CD4-positive, alpha-beta memory T cell (primary cell): ENCODE measurements at places on chromosomes 11 and 22. TPM values are rescaled to one million over a fixed set of nuclear protein-coding genes. Genes with fewer than 3 reads are reported as not detected.
A peak's percentile ranks its signal among the peaks of the same experiment; 100 is the strongest.

DNA sequence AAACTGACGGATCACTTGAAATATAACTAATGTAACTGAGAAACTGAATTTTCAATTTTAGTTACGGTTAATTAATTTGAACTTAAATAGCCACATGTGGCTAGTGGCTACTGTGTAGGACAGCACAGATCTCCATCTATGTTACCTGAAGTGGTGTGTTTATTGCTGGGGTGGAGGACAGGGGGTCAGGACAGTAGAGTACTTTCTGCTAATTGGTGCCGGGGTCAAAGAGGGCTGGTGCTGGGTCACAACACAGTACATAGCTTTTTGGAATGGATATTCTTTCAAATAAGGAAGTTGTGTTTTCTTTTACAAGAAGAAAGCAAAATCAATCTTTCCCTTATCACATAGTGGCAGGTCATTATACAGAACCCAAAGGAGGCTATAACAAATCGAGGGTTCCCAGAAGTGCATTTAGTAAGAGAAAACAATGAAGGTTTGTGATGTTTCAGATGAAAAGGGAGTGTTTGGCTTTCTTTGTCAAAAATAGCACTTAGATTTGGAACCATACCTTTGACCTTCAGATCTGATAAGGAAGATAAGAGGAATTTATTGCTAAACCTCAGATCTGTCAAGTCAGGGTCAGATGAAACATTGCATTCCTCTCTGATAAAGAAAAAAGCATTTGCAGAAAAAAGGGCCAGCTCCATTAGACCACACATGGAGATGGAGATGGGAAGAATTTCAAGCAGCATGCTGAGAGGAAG is 384.5 kb downstream of the AASDHPPT start:
- H3K27me3 ChIP-seq: no peaks in the 10 kb centered on the region
- no peaks in the 10 kb centered on the region for H3K36me3 ChIP-seq
- no peak overlapping the region for H3K27ac ChIP-seq
- H3K4me1 ChIP-seq: no peaks in the 10 kb centered on the region

DNA sequence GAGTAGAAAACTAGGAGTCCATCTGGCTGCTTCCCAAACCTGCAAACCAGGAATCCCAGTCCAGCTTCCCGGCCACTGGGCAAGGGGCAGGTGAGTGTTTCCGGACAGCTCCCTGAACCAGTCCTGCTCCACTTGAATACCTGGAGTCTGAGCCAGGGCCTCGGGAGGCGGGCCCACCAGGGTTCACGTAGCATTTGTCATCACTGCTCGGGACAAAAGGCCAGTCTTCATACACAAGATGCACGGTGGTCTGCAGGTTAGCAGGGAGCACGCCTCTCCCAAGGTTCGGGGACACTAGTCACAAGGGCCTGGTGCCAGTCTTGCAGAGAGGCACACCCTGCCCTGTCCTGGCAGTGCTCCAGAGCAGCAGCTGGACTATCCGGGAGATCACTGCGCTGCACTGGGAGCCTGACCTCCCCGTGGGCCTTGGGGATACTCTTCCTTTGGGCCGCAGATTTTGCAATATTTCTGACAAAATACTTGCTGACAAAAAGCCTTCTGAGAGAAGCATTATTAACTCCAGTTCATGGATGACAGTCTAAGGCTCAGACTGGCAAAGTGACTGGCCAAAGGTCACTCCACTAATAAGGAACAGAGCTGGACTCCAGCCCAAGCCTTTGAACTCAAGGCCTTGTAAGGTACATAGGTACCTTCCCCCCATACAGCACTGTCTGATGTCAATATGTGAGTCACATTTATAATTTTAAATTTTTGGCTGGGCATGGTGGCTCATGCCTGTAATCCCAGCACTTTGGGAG is 25.1 kb downstream of the CD6 start:
- H3K27me3 ChIP-seq: no peaks in the 10 kb centered on the region
- no peak overlapping the region for H3K4me3 ChIP-seq
- DNase-seq: no peak
- peak overlapping the region; percentile 42 for H3K27ac ChIP-seq

RIMBP3B gene
- total RNA-seq: 4.0 TPM

- H3K4me1 ChIP-seq: peaks cover 100% of the 10 kb centered on the region
- DNase-seq: no peak
- H3K27me3 ChIP-seq: no peaks in the 10 kb centered on the region
Observed at GRCh38 chr22:36369922-36370791, 17.6 kb downstream of the MYH9 start.

OR10G6 gene
- total RNA-seq: not detected

DNA sequence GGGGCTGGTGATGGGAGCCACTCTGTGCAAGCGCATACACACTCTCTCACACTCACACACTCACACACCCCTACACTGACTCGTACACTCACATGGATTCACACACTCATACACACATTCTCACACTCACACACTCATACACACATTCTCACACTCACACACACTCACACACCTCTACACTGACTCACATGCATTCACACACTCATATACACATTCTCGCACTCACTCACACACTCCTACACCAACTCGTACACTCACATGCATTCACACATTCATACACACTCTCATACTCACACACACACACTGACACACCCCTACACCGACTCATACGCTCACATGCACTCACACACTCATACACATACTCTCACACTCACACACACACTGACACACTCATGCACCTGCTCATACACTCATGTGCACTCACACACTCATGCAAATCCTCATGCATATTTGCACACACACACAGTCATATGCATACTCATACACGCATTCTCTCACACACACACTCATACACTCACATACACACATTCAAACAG is 5.1 kb downstream of the KRTAP5-11 start:
- no peaks in the 10 kb centered on the region for H3K4me1 ChIP-seq
- no peaks in the 10 kb centered on the region for H3K27me3 ChIP-seq
- H3K36me3 ChIP-seq: no peaks in the 10 kb centered on the region
- H3K27ac ChIP-seq: no peak overlapping the region
- no peak for DNase-seq

SCGB1A1 gene
- total RNA-seq: not detected

- H3K36me3 ChIP-seq: no peaks in the 10 kb centered on the region
- H3K4me1 ChIP-seq: no peaks in the 10 kb centered on the region
- no peak for DNase-seq
- no peak overlapping the region for H3K4me3 ChIP-seq
- H3K27me3 ChIP-seq: no peaks in the 10 kb centered on the region
Observed at GRCh38 chr11:115206365-115207022, 297.7 kb downstream of the CADM1 start.

GRCh38 chr11:123055191-123055901 is 6.6 kb downstream of the HSPA8 start:
- H3K4me1 ChIP-seq: peaks cover 63% of the 10 kb centered on the region
- no peak overlapping the region for H3K4me3 ChIP-seq
- DNase-seq: no peak
- H3K27ac ChIP-seq: peak overlapping the region; percentile 99

DNA sequence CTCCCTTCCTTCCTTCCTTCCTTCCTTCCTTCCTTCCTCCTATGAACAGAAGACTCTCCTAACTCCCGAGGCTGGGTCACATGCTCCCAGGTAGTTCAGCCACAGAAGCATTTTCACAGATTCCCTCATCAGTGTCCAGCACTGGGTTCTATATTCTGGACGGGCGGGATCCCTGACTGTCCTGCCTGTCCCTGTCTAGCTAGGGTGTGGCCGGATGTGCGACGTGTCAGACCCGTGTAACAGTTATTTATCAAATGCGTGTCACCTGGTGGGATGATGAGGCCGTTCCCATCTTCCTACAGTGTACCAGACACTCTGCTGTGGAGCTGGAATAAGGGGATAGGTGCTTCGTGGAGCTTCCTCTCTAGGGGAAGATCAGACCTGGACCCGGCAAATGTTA is 901.0 kb downstream of the BRD1 start:
- no peak for DNase-seq
- no peak overlapping the region for H3K4me3 ChIP-seq
- no peaks in the 10 kb centered on the region for H3K36me3 ChIP-seq
- no peaks in the 10 kb centered on the region for H3K27me3 ChIP-seq

DNA sequence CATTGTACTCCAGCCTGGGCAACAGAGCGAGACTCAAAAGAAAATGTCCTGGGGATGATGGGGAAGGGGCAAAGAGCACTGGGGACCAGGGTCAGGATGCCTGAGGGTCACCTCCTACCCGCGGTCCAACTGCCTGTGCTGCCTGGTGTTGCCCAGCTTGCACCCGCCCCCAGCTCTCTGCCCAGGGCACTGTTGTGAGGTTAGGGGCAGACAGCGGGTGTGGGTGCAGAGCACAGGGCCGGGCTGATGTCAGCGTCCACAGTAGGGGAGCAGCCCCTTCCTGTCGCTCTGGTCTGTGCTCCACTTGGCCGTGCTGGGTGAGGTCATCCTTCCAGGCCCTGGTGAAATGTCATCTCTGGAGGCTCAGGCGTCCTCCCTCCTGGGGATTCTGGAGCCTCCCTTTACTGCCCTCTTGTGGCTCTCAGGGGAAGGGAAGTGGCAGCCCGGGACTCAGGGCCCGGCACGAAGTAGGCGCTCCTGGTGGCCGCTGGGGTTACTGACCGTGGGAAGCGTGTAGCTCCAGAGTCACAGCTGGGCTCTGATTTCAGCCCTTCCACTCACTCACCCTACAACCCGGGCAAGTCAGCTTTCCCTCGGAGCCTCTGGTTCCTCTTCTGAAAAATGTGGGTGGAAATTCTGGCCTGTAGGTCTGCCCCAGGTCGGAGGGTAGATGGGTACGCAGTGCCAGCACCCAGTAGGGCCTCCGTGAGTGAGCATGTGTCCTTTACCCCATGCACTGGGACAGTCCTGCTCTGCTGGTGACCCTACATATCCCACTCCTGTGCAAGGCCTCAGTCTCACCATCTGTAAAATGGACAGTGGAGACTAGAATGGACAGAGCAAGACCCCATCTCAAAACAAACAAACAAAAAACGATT is 17.3 kb upstream of the PRR5 start:
- H3K4me3 ChIP-seq: no peak overlapping the region
- DNase-seq: peak; percentile 88
- peaks cover 56% of the 10 kb centered on the region for H3K4me1 ChIP-seq
- H3K27ac ChIP-seq: peak overlapping the region; percentile 19
- no peaks in the 10 kb centered on the region for H3K27me3 ChIP-seq

EHF gene
- total RNA-seq: not detected

GRCh38 chr22:17115945-17116565 is 5.1 kb downstream of the TMEM121B start:
- H3K27me3 ChIP-seq: no peaks in the 10 kb centered on the region
- peaks cover 56% of the 10 kb centered on the region for H3K4me1 ChIP-seq
- H3K4me3 ChIP-seq: peak overlapping the region; percentile 9
- no peaks in the 10 kb centered on the region for H3K36me3 ChIP-seq
- no peak for DNase-seq
- peak overlapping the region; percentile 36 for H3K27ac ChIP-seq

FJX1 gene
- total RNA-seq: not detected

DNA sequence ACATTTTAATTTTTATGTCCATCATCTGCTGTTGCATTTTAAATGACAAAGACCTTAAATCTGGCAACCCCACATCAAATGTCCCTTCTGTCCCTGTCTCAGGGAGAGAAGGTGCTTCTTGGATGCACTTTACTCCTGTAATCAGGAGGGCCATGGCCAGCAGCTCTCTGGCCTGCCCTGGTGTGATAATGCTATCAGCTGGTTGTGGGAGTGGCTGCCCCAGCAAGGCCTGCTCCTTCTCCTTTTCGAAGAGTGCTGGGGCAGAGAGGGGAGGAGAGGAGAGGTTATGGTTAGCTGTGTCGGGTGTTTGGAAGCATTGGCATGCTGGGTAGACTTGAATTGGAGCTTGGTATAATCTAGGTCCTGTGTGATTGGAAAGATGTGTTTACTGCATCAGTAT is 12.8 kb downstream of the TNRC6B start:
- H3K27me3 ChIP-seq: no peaks in the 10 kb centered on the region
- no peak overlapping the region for H3K4me3 ChIP-seq
- DNase-seq: no peak
- H3K4me1 ChIP-seq: peaks cover 78% of the 10 kb centered on the region

DAGLA gene
- 0.30 TPM for total RNA-seq

DNA sequence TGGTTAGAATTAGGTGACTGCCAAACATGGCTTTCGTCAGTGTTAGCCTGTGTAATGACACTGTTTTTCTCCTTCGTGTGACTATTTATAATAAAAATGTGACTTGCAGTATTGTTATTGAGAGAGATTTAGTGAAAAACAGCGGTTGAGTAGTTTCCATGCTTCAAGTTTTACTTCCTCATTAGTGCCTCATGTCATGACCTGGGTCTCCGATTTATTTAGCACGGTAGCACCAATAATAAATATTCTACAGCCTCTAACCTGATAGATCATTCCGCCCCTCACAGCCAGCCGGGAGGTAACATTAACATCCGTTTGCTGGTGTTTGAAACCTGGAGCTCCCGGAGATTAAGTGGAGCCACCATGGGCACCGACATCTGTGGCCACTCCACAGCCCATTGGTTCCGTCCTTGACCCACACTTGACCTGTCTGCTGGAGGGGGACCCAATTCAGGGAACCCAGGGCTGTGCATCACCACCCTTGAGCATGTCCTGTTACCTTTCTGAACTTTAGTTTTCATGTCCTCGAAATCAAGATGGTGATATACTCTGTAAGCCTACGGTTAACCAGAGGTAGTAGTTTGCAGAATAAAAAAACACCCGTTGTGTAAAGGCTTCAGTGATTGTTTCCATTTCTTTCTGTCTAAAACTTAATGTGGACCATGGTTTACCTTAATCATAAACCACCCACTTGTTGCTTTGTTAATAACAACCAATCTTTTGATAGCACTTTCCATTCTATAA is 104.1 kb downstream of the ATXN10 start:
- H3K4me3 ChIP-seq: no peak overlapping the region
- H3K4me1 ChIP-seq: no peaks in the 10 kb centered on the region
- no peak for DNase-seq
- H3K27me3 ChIP-seq: no peaks in the 10 kb centered on the region
- no peak overlapping the region for H3K27ac ChIP-seq
- no peaks in the 10 kb centered on the region for H3K36me3 ChIP-seq

GRCh38 chr22:23698094-23698493 is 7.3 kb downstream of the RGL4 start:
- no peak overlapping the region for H3K4me3 ChIP-seq
- H3K36me3 ChIP-seq: peaks cover 55% of the 10 kb centered on the region
- H3K27me3 ChIP-seq: no peaks in the 10 kb centered on the region
- no peak overlapping the region for H3K27ac ChIP-seq

DNA sequence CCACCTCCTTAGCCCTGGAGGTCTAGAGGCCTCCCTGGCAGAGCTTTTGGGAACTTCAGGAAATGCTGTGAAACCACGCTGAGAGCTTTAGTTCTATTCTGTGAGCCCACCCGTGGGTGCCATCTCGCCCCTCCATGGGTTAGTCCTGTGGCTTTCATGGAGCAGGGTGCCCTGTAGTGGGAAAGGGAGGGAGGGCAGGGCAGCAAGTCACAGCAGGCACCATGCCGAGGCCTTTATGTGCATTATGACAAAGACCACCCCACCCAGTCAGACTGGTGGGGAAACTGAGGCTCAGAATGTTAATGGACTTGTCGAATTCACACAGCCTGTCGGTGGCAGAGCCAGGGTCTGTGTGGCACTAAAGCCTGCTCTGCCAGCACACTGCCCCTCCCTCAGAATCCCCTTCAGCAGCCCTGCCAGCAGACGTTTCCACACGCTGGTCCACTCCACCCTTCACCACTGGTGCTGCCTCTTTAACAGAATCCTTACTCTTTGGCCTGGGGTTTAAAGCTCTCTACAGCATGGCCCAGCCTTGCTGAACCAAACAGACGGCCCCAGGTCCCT is 13.4 kb downstream of the TMPRSS13 start:
- no peak for DNase-seq
- peaks cover 5% of the 10 kb centered on the region for H3K4me1 ChIP-seq
- no peaks in the 10 kb centered on the region for H3K36me3 ChIP-seq
- H3K4me3 ChIP-seq: no peak overlapping the region
- H3K27me3 ChIP-seq: no peaks in the 10 kb centered on the region

RIN1 gene
- 5.8 TPM for total RNA-seq

KIRREL3 gene
- total RNA-seq: not detected
